ENCODE measurements at places on chromosomes 4 and X.
A peak's percentile ranks its signal among the peaks of the same experiment; 100 is the strongest.

GRCh38 chr4:36310216-36310615 lies 28.8 kb downstream of the DTHD1 start:
- no peak for DNase-seq

GRCh38 chr4:176150356-176150682 lies 45.1 kb downstream of the SPATA4 start:
- DNase-seq: no peak

GRCh38 chr4:8176547-8177399 lies 18.2 kb upstream of the ABLIM2 start:
- DNase-seq: peak; percentile 42

- no peak for DNase-seq
Measured at GRCh38 chr4:76856243-76857073, 41.5 kb downstream of the SOWAHB start.

GRCh38 chr4:7967501-7968261 lies 28.0 kb upstream of the AFAP1 start:
- DNase-seq: no peak

GRCh38 chr4:1105662-1106061 lies 7.7 kb downstream of the RNF212 start:
- no peak for DNase-seq

GRCh38 chr4:173591760-173592159 lies 61.7 kb upstream of the HAND2 start:
- no peak for DNase-seq

DNA sequence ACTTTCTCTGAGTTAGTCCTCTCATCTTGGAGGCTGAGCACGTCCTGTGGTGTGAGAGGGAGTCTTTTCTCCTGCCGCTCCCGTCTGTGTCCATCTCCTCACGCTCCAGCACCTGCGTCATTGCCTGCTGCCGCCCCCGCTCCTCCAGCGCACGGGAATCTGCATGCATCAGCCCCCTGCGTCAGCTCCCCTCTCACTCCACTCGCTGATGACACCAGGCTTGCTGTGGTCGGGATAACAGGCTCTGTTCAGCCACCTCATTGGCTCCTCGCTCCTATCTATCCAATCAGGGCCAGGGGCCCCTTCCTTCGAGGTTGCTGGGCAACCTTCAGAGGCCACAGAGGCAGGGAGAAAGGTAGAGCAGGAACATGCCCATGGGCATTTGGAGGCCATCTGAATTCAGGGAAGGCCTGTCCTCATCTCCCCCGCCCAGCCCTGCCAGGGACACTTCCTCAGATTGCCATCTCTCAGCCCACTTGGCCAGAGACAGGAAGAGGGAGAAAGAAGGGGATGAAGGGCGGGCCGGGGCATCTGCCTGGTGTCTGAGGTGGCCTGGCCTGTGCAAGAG lies 9.3 kb downstream of the ZNF185 start:
- DNase-seq: no peak

- DNase-seq: no peak
Measured at GRCh38 chrX:317424-318067, 1.1 kb downstream of the GTPBP6 start.

DNA sequence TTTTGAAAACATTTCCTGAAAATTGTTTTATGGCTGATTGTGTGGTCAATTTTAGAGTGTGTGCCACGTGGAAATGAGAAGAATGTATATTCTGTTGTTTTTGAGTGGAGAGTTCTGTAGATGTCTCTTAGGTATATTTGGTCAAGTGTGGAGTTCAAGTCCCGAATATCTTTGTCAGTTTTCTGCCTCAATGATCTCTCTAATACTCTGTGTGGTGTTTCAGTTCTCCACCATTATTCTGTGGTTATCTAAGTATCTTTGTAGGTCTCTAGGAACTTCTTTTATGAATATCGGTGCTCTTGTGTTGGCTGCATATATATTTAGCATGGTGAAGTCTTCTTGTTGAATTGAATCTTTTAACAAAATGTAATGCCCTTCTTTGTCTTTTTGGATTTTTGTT lies 113.3 kb downstream of the LINC00632 start:
- DNase-seq: no peak

GRCh38 chrX:134752558-134752957 lies 94.3 kb upstream of the PLAC1 start:
- DNase-seq: no peak

DNA sequence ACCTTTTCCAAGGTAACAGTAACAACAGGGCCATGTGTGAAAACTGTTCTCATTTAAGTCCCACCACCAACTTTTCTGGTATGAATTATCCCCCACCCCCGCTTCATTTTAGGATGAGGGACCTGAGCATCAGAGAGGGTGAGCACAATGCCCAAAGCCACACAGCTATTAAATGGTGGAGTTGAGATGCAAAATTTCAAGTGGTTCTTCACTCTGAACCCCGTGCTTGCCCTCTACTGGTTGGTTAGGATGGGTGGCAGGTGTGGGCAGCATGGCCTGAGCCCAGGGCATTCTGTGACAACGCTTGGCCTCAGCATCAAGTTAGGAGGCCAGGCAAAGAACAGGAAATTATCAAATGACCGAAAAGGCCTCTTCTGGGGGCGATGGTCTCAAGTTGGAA lies 33.5 kb downstream of the MED28 start:
- DNase-seq: no peak

GRCh38 chr4:154015578-154015977 lies 226.7 kb upstream of the SFRP2 start:
- no peak for DNase-seq

GRCh38 chr4:81499840-81500239 lies 28.1 kb upstream of the RASGEF1B start:
- no peak for DNase-seq

DNA sequence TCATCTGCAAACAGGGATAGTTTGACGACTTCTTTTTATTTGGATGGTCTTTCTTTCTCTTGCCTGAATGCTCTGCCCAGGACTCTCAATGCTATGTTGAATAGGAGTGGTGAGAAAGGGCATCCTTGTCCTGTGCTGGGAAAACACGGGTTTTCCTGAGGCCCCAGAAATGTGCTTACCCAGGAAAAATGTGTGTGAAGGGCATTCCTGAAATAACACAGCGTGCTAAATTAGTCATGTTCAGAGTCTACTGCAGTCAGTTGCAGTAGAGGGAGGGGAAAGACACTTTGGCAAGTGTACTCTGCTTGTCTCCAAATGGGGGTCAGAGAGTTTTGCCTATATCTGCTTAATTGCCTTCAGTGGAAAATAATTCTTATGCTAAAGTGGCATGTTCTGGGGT lies 153.9 kb downstream of the CCNG2 start:
- no peak for DNase-seq

GRCh38 chr4:121168446-121169281 lies 4.5 kb upstream of the TNIP3 start:
- no peak for DNase-seq

GRCh38 chr4:182955411-182955810 lies 38.2 kb upstream of the DCTD start:
- no peak for DNase-seq

DNA sequence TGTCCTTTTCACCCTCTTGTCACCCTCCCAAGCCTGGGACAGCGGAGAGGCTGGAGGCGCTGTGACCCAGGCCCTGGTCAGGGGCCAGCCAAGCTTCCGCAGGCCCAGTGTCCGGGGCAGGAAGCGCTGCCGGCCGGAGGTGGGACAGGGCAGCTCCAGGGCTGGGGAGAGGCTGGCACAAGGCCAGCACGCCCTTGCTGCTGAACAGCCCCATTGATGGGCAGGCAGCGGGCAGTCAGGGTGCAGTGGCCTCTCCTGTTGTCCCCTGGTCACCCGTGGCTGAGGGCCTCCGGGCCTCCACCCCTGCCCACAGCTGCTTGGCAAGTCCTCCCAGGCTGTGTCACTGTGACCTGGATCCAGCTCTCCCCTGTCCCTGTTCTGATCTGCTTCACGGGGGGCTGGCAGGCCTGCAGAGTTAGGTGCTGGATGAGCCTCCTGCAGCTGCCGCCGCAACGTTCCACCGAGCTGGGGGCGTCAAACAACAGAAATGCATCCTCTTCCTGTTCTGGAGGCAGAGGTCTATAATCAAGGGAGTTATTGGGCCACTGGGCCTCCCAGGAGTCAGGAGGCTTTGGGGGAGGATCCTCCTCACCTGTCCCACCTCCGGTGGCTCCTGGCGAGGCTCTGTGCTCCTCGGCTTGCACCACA lies 107.9 kb downstream of the PSAPL1 start:
- DNase-seq: no peak

DNA sequence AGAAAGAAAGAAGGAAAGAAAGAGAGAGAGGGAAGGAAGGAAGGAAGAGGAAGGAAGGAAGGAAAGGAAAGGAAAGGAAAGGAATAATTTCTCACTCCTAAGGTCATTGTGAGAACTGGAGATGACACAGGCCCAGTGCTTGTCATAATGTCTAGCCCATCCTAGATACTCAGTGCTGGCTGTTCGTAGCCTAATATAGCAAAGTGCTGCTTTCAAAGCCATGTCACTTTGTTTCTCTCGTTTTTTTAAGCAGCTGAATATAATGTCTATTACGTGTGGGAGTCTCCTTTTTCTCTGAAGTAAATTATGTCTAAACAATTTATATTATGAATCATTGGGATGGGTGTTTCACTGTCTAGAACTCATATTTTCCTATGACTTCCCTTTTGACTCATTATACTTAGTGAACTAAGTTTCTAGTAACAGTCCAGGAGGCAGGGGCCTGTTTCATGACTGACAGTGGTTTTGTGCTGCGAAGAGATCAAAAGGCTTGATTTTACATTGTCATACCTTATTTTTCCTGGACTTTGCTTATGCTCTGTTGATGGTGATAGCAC lies 327.0 kb upstream of the ZFP42 start:
- DNase-seq: no peak

GRCh38 chrX:78545233-78545632 lies 113.9 kb downstream of the RTL3 start:
- DNase-seq: no peak
